ENCODE measurements at places on chromosomes 5 and 9.

- DNase-seq = no peak
Measured at GRCh38 chr9:109101810-109102209, 17.9 kb downstream of the TMEM245 start.

GRCh38 chr5:38651806-38652205 is 95.4 kb upstream of the LIFR start:
- no peak for DNase-seq

- peak; percentile 12 for DNase-seq
Measured at GRCh38 chr5:55533521-55534435, 986 bp downstream of the PLPP1 start.

DNA sequence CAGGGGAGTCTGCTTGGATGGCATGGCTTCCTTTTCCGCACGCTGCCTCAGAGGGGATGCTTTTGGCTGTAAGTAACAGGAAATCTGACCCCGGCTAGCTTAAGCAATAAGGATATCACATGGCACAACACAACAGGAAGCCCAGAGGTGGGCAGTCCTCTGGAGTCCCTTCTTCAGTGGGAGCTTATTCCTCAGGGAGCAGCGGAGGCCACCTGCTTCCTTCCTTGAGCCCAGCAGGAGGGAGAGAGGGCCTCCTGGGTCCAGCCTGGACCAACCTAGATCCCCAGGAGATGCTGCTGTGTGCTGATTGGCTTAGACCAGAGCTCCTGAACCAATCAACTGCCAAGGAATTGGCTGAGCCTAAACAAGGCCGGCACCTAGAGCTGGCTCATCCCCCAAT is 66.3 kb downstream of the C9orf50 start:
- no peak for DNase-seq

DNA sequence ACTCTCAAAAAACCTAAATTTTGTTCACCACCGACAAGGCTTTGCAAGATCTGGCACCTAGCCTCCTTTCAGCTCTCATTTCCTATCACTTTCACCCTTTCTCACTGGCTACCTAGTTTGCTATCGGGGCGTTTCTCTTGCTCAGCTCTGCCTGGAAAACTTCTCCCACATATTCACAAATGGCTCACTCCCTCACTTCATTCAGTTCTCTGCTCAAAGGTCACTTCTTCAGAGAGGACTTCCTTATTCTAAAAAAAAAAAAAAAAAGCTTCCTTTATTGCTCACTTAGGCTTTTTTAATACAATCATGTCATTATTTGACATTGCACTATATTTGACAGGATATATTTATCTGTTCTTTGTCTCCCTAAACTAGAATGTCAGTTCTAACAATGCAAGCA is 2.1 kb upstream of the SLC25A46 start:
- no peak for DNase-seq

DNA sequence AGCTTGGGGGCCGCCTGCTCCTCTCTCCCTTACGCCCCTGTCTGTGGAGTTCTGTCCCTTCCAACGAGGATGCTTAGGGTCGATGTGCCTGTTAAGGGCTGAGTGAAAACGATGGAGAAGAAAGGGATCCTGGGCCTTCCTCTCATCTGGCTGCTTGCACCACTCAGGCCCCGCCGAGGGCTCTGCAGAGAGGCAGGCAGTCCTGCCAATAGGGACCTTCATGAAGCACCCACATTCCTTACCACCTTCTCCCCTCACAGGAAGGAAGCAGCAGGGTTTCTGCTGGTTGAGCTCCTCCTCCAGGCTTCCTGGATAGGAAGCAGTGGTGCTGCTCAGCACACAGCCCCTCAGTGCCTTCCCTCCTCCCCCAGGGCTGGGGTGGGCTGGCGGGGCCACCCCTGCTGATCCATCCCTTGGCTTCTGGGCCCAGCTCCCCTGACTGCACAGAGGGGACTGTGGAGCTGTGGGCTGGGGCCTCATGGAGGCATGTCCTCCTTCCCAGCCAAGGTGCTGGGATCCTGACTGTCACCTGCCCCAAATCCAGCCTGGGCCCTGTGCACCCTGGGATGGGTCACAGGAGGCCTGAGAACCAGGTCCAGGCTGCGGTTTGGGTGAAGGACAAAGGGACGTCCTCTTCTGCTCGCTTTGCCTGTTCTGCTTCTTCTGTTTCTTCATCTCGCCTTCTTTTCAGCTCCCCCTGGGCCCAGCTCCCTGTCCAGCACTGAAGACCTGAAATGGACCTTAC is 50.5 kb downstream of the AHRR start:
- DNase-seq = no peak

GRCh38 chr5:12330993-12331588 is 426.8 kb upstream of the CTNND2 start:
- no peak for DNase-seq

GRCh38 chr5:123819833-123820232 is 307.9 kb downstream of the CSNK1G3 start:
- no peak for DNase-seq

DNA sequence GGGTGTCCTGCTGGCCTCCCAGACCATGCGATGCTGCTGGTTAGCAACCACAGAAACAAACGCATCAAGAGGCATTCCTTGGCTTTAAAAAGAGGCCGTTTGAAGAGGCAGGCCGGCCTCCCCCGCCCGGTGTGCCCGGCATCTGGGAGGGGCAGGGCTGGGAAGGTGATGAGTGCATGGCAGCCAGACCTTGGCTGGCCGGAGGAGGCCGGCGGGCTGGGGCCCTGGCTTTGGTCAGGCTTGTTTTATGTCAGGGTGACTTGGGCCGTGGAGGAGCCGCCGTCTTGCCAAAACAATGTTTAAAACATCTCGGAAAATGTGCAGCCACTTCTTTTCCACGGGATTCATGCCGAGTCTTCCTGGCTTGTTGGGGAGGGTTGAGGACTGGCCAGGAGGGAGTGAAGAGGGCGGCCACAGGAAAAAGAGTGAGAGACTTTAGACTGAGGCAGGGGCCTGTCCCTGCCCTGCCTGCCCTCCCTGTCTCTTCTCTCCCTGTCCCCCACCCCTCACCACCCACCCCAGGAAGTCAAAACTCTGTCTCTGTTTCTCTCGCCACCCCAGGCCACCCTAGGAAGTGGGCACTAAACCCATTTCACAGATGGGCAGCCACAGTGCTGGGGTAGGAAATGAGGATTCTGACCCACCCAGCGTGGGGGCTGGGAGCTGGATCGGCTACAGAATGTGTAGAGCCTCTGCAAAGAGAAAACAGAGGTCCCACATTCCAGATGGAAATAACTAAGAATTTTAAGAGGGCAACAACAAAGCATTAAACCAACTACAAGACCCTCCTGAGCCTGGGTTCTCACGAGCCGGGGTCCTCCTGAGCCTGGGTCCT is 143.0 kb downstream of the RXRA start:
- no peak for DNase-seq

DNA sequence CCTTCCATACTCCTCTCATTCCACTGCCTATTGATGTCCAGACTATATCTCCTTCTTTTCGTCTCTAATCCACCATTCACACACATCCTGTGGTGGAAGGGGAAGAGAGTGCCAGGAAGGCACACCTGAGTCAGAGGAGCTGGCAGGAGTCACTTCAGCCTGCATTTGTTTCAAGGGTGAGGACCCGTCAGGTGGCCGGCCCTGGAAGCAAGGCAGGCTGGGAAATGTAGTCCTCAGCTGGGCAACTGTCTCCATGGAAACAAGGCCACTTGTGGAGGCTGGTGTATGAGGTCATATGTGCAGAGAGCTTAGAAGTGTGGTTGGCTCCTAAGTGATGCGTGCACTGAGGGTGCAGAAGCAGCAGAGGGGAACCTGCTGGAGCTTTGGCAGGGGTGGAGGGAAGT is 278.4 kb downstream of the NSG2 start:
- peak; percentile 70 for DNase-seq

DNA sequence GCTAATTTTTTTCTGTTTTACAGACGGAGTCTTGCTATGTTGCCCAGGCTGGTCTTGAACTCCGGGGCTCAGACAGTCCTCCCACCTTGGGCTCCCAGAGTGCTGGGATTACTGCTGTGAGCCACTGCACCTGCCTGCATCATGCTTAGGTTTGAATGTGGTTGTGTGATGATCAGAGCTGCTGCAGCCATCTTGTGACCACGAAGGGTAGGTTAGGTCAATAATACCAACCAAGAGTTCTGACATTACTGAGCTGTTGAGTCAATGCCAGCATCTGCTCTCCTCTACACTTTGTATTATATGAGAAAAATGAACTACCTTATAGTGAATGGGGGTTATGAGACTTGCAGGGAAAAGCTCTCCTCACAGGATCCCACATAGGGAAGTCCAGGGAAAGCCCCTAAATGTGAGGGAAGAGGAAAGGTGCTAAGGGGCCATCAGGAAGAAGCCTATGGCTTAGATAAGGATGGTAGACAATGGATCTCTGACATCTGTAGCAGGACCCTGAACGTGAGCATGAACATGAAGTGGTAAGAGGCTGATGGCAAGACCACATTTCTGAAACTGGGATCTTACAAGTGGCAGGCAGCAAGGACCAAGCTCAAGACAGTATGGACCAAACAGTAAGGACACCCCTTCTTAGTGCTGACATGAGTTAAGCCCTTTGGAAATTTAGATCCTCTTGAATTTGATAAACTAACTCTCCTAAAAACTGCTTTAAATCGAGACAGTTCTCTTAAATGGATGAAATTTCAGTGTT is 75.7 kb upstream of the ZNF169 start:
- DNase-seq = no peak

DNA sequence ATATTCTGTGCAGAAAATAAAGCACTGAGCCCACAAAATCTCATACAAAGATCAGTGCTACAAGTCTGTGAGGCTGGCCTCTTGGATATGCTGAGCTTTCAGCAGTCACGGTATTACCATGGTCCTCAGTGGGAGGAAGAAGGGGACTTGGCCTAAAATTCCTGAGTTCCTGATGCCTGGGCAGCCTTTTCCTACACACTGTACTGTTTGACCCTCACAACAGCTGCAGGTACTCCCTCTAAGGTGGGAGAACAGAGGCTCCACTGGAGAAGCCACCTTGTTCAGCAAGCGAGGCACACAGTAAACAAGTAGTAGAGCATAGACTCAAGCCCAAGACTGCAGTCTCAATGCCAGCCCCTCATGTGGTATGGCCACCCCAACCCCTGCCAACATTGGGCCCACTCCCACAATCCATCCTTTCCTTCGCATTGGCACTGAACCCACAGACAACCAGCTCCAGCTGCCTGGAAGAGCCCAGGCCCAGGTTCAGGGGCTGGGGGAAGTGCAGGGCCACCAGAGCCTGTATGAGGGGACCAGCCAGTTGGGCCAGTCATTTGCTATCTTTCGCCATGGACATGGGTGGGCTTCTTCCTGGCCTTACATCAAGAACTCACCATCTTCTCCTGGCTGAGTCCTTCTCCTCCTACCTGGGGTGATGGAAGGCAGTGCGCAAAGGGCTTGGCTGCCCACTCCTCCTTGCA is 14.3 kb downstream of the ACSL6 start:
- DNase-seq = no peak

DNA sequence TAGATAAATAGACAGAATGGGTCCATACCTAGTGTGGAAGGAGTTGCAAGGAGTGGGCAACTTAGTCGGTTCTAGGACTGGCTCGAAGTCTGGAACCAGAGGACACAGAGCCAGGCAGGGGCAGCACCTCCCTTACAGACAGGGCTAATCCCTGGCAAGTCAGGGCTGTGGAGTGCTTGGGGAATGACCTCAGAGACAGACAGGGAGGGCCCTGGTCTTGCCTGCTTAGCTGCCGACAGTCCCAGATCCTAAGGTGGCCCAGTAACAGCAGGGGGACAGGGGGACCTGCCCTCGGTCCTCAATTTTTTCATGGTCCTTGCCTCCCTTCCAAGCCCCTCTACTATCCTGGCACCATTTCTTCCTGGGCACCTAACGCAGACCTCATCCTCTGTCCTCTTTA is 222.4 kb upstream of the TNC start:
- DNase-seq = no peak

DNA sequence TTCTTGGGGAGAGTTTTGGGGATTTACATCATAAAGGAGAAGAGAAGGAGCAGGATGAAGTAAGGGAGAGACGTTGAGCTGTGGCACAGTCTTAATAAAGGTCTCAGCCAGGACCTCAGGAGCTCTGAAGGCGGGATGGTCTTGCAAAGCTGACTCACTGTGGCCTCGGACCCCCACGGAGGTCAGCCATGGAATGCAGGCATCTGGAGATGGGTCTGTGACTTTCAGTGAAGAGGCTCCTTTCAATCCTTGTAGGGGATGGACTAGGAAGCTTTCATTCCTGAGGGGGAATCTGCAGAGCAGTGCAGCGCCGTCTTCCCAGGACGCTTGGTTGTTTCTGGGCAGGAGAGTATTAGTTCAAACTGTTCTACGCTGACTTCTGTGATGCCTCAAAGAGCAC is 65.7 kb upstream of the BASP1 start:
- no peak for DNase-seq

DNA sequence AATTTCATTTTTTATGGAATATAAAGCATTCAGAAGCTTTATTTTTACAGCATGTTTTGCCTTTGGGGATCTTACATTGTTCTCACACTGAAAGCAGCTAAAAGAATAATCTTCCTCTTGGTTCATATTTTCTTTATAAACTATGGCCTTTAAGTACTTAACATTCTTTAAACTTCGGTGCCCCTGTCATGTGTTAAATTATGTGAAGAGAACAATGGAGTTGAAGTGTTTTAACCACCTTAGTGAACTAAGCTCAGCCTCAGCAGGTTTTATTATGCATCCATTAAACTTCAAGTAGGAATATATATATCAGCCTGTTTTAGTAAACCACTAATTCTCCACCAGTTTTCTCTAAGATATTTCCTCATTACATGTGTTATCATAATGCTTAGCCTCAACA is 371.4 kb upstream of the CDH18 start:
- no peak for DNase-seq

DNA sequence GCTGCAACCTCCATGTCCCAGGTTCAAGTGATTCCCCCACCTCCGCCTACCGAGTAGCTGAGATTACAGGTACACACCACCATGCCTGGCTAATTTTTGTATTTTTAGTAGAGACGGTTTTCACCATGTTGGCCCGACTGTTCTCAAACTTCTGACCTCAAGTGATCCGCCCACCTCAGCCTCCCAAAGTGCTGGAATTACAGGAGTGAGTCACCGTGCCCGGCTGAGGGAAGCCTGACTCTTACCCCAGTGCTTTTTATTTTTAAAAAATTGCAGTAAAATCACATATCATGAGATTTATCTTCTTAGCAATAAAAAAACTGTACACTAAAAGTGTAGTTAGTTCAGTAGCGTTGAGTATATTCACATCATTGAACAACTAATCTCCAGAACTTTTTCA is 105.3 kb downstream of the SLIT3 start:
- DNase-seq = no peak

- no peak for DNase-seq
Measured at GRCh38 chr5:171310819-171311321, 1.8 kb downstream of the TLX3 start.

- DNase-seq = peak; percentile 82
Measured at GRCh38 chr5:137743031-137743640, 7.2 kb upstream of the KLHL3 start.

DNA sequence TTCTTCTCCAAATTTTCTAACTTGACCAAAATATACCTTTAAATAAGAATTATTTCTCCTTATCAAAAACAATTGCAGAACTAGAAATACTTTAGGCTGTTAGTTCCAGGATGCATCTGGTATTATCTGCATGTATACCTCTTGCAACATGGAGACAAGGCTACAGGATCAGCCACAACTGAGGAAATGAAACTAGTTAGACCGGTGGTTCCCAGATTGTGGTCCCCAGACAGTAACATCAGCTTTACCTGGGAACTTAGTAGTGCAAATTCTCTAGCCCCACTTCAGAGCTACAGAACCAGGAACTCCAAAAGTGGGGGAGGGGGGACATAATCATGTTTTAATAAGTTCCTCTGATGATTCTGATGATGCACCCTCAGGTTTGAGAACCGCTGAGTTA is 61.6 kb upstream of the C9orf72 start:
- DNase-seq = no peak

- no peak for DNase-seq
Measured at GRCh38 chr9:37239224-37239859, 119.0 kb downstream of the ZCCHC7 start.

GRCh38 chr9:133592731-133593409 is 16.3 kb downstream of the FAM163B start:
- no peak for DNase-seq

All from RKO (cell line).